PC-9 (cell line): ENCODE measurements at places on chromosomes 7 and 10.
A peak's percentile ranks its signal among the peaks of the same experiment; 100 is the strongest.

DNA sequence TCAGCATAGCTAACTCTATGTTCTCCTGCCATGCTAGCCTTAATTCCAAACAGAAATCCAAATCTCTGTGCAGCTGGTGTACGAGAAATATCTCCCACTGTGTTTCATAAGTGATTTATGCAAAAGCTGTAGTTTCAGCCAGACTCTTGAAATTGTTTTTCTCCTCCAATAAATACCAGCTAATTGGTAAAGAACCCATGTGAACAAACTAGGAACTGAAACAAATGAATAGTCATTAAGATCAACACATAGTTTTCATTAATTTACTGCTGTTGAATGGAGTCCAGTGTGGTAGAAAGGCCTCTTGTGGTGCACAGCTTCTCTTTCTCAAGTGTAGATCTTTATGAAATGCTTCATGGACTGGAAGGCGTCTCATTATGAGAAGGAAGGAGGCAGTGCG lies 18.4 kb downstream of the PPP1R17 start:
- DNase-seq, result no peak

GRCh38 chr7:42154173-42154572 lies 82.8 kb downstream of the GLI3 start:
- DNase-seq, result no peak

DNA sequence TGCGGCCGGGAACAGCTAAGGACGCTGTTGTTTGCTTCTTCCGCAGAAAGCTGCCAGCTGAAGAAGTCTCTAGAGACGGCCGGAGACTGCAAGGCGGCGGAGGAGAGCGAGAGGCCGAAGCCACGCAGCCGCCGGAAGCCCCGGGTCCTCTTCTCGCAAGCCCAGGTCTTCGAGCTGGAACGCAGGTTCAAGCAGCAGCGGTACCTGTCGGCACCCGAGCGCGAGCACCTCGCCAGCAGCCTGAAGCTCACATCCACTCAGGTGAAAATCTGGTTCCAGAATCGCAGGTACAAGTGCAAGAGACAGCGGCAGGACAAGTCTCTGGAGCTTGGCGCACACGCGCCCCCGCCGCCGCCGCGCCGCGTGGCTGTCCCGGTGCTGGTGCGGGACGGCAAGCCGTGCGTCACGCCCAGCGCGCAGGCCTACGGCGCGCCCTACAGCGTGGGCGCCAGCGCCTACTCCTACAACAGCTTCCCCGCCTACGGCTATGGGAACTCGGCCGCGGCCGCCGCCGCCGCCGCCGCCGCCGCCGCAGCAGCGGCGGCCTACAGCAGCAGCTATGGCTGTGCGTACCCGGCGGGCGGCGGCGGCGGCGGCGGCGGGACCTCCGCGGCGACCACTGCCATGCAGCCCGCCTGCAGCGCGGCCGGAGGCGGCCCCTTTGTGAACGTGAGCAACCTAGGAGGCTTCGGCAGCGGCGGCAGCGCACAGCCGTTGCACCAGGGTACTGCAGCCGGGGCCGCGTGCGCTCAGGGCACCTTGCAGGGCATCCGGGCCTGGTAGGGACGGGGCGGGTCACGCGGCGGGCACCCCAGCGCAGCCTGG lies 2.4 kb downstream of the NKX2-3 start:
- DNase-seq, result no peak

GRCh38 chr7:16719699-16720098 lies 33.9 kb upstream of the TSPAN13 start:
- no peak for DNase-seq

DNA sequence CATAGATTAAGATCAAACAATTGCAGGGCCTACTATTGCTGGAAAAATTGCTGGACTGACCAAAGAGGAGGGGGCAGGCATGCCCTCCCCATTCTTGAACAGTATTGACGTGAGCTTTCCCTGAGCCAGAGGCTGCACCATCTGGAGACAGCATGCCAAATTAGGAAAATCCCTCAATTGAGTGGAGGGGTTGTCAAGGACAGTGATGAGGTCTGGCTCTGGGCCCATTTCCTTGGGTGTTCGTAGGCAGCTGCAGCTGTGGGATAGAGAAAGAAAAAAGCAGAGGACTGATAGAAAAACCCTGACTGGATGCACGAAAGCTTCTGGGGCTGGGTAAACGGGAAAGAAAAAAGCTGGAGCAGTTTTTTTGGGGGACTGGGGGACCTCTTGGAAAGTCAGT lies 22.8 kb upstream of the ORC5 start:
- no peak for DNase-seq

DNA sequence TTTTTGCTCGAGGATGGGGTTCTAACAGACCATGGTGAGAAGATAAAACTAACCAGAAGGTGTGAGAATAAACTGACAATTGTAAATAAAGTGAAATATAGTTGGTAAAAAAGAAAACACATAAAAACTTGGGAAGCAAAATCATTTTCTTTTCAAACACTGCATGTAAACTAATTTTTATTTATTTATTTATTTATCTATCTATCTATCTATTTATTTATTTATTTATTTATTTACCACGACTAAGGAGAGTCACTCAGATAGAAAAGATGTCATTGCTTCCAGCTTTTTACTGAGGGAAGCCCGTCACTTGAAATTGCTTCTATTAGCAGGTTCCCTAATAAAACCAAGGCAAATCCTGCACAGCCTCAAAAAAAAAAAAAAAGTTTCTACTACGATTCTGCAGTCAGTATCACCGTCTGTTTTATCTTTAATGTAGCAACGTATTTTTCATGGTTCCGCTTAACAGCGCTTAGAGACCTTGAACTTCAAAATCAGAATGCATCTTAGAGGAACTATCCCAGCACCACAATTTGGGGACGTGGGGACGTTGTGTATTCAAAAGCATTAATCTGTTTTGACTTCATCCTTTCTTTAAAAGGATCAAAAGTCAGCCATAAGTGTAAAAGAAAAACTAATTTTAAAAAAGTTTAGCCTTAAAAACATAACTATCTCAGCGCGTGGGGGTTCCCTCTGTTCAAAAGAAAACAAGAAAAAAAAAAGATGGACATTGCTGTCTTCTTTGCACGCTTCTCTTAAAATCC lies 33.3 kb upstream of the EBLN1 start:
- DNase-seq, result no peak

DNA sequence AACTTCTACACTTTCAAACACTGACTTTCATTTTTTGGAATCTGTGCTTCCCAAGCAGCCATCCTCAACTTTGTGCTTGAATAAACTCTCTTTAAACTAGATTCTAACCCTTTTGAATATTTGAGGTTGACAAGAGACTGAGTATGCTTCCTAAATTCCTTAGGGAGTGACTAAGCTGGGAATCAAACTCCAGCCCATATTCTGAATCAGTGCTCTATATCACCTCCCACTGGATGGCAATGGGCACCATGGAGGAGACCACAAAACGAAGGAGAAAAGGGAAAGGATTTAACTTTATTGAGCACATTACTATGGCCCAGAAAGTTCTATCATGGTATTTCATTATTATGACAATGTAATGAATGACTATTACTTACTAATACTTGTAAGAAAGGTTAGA lies 17.2 kb upstream of the SLC26A4 start:
- DNase-seq, result no peak

GRCh38 chr10:98264378-98265065 lies 3.5 kb downstream of the LOXL4 start:
- DNase-seq, result no peak

- no peak for DNase-seq
These were observed 162.2 kb upstream of the TNS3 start for GRCh38 chr7:47743965-47744591.

GRCh38 chr10:93894516-93895378 lies 969 bp downstream of the SLC35G1 start:
- DNase-seq, result no peak

- no peak for DNase-seq
These were observed 191.7 kb upstream of the SLC26A5 start for GRCh38 chr7:103637726-103638125.

- DNase-seq, result no peak
These were observed 38.9 kb downstream of the CALCR start for GRCh38 chr7:93535616-93536015.

- no peak for DNase-seq
These were observed 232.1 kb upstream of the NPVF start for GRCh38 chr7:25460433-25460832.

DNA sequence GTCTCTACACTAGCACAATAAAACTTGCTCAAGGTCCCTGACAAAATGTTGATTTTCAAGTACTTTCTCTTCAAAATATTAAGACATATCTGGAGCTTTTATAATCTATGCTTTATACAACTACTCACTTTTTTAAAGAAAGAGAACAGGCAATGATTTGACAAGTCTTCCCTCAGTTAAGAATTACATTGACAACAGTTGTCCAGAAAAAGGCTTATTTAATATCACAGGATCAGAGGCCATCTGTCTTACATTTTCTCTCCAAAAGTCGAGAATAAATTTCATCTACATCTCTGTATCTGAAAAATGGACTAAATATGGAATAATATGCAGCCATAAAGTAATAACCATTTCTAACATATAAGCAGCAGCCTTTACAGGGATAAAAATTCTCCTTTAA lies 8.2 kb upstream of the RNF148 start:
- DNase-seq, result no peak

DNA sequence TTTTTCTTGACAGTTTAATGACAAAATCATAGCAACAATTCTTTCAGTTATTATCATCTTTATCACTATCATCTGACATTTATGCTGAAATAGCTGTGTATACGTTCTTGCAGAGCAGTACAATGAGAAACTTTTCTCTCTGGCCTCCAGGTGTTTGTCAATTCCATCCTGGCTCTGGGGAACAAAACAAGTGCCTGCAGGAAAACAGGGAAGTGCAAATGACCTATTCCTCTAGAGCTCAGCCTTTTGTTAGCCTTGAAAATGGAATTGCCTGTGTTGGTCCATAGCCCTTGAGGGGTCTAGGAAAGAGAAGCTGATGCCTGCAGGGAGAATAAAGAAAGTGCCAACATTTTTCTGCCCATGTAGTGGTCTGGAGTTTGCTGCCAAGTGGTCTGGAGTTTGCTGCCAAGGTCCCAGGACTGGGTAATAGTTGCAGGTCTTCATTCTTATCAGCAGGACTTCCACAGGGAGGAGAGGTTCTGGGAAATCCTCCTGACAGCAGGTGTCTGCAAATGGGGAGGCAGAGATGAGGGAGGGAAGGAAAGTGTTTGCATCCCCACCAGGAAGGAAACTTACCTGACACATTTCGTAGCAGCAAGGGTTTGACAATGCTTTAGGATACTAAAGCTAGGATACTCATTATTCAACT lies 10.1 kb upstream of the CSTF2T start:
- DNase-seq, result no peak

DNA sequence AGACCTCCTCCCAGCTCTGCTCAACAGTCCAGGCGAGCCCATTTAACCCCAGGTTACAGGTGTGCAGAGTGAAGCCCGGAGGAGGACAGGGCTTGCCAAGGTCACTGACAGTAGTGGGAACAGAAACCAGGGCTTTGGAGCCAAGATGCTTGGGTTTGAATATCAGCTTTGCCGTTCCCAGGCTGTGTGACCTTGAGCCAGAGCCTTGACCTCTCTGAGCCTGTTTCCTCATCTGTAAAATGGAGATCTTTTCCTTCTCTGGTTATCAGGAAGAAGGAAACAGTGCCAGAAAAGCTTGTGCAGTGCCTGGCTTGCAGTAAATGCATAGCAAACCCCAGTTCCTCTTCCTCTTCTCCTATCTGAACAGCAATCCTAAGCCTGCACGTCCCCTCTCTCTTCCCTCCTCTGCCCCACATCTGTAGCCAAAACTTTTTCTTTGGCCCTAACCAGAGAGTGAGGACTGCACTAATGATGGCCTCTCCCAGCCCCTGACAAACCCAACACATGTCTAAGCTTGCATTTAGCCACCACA lies 21.4 kb upstream of the MLXIPL start:
- DNase-seq, result no peak

- no peak for DNase-seq
These were observed 14.1 kb upstream of the LAMB1 start for GRCh38 chr7:108016841-108017775.

GRCh38 chr7:91427051-91427450 lies 162.8 kb downstream of the FZD1 start:
- DNase-seq, result no peak

- no peak for DNase-seq
These were observed 366.1 kb upstream of the ANKRD30A start for GRCh38 chr10:36759141-36759805.

- peak; percentile 68 for DNase-seq
These were observed 12.6 kb upstream of the ICA1 start for GRCh38 chr7:8274589-8274988.

- DNase-seq, result no peak
These were observed 180.1 kb upstream of the MKLN1 start for GRCh38 chr7:131147604-131148003.

DNA sequence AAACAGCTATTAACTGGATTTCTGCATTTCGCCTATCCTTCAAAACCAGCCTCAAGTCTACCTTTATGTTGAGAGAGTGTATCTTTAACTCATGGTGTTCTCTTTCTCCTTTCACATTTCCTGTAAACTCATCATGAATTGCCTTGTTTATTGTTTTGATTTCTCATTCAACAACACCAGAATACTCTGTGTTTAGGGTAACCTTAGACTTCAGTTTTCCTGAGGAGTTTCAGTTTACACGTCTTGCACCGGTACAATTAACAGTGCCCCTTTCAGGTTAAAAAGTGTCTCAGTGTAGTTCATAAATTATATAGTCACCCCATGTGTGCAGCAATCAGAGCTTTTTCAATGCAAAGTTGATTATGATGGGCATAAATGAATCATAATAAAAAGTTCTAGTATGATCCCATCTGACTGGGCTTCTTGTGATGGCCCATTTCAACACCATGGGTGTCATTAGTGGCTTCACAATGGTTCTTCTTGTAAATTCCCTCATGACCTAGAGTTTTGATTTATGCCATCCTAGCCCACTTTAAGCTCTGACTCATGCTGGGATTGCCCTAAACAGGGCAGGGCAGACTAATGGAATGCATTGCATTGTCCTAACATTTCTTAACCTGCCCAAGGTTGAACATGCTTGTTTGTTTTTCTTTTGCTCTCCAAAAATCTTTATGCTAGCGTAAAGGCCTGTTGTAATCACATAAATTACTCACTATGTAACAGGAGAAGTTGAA lies 22.0 kb downstream of the ITGB8 start:
- DNase-seq, result peak; percentile 100

DNA sequence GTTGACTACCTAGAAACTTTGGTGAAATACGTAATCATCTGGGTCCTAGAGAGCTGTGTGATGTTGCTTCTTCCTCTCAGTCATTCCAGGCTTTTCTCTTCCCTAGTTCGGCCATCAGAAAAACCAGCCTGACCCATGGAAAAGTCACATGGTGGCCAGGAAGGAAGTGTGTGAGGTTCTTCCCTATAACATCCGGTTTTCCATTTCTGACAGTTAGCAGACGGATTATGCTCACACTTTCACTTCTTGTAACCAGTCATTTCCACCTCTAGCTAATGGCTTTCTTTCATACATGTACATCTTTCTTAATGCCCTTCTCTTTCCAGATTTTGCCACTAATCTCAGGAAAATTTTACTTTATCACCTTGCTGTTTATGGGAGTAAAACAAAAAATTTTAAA lies 110.0 kb upstream of the GLCCI1 start:
- DNase-seq, result no peak

GRCh38 chr7:40694991-40695390 lies 560.2 kb downstream of the SUGCT start:
- no peak for DNase-seq

- DNase-seq, result no peak
These were observed 47.3 kb downstream of the C10orf105 start for GRCh38 chr10:71671994-71672946.
